ENCODE measurements at places on chromosomes 2 and 18. TPM values are rescaled to one million over a fixed set of nuclear protein-coding genes. Genes with fewer than 3 reads are reported as not detected.

Gene DES
- total RNA-seq = 38.8 TPM

- DNase-seq = no peak
Observed at GRCh38 chr18:78803104-78803503, 176.5 kb upstream of the SALL3 start.

GRCh38 chr2:213004197-213004821 lies 147.1 kb downstream of the IKZF2 start:
- DNase-seq = no peak

DNA sequence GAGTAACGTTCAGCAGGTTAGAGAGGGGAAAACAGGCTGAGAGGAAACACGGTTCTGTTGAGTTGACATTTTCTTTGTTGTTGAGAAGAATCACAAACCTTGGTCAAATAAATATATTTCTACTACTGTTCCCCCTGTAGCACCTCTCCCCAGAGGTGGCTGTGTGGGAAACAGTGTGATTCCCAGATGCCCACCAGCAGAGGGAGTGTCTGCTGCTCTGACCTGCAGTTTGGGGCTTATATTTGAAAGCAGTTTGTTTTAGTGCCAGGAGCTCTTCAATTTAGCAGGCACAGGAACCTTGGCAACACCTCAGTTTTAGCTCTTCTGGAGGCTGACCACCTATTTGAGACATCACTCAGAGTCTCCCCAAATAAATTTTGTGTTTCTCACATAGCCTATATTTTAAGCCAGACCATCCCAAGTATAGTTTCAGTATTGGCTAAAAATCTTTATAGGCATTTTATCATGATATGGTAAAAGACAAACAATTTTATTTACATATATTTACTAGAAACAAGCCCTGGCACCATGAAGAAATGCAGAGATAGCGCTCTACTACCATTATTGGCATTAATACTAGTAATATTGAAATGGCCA lies 75.7 kb downstream of the PIK3C3 start:
- DNase-seq = no peak

Gene ATP6V1B1
- total RNA-seq = 37.5 TPM

Gene CAPN13
- 0.11 TPM for total RNA-seq

Gene RAB27B
- 34.8 TPM for total RNA-seq

GRCh38 chr18:45836242-45837205 lies 11.0 kb downstream of the SIGLEC15 start:
- DNase-seq = no peak
